ENCODE measurements at places on chromosomes 6 and 20.

DNA sequence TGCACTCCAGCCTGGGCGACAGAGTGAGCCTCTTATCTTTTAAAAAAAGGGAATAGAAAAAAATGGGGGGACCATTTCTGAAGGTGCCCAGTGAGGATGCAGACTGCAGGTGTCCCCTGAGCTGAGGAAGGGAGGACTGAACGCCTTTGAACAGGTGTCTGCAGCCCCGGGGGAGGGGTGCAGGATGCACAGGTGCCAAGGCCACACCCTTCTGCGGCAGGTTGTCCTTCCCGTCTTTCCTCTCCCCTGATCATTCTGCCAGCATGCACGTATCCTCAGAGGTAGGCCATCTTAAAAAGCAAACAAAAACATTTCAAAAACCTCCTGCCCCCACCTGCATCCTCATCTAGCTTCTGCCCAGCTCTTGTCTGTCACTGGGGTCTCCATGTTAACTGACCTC, 101.3 kb downstream of the MTHFD1L start:
- DNase-seq = no peak

- DNase-seq = no peak
Observed at GRCh38 chr20:60039526-60039925, 81.3 kb downstream of the CDH26 start.

DNA sequence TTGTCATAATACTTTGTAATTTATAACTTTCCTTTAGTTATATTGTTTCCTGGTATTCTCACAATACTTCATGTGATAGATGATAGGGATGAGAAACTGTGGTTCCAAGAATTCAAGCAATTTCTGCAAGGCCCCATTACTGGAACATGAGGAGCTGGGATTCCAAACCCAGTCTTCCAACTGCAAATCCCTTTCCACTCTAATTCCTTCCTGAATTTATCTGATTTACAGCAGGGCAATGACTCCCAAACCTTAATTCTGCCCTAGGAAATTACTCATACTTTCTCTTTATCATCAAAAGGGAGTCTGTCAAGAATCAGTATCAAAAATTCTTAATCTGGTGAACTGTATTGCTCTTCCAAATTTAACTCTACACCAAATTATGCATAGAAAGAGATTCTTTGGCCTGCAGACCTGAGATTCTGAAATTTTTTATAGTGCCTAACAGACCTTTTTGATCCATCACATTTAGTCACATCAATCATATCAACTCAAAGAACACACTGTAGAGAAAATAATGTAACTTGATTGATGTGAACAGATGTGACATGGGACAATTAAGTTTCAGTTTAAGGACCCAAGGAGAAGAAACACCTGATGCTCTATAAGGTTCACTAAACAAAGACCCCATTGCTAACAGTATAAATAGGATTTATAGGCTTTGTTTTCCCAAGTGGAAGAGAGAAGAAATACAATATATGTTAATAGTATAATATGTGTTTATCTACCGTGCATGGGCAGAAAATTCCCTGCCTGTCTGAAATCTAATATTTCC, 41.5 kb upstream of the GJA1 start:
- DNase-seq = no peak

GRCh38 chr20:36144336-36144735, 10.2 kb upstream of the EPB41L1 start:
- DNase-seq = no peak

GRCh38 chr6:151388236-151388635, 3.1 kb downstream of the ZBTB2 start:
- no peak for DNase-seq

- DNase-seq = no peak
Observed at GRCh38 chr20:48632825-48633619, 194.8 kb downstream of the PREX1 start.

- DNase-seq = peak; percentile 39
Observed at GRCh38 chr6:141988954-141989705, 143.6 kb upstream of the GJE1 start.

DNA sequence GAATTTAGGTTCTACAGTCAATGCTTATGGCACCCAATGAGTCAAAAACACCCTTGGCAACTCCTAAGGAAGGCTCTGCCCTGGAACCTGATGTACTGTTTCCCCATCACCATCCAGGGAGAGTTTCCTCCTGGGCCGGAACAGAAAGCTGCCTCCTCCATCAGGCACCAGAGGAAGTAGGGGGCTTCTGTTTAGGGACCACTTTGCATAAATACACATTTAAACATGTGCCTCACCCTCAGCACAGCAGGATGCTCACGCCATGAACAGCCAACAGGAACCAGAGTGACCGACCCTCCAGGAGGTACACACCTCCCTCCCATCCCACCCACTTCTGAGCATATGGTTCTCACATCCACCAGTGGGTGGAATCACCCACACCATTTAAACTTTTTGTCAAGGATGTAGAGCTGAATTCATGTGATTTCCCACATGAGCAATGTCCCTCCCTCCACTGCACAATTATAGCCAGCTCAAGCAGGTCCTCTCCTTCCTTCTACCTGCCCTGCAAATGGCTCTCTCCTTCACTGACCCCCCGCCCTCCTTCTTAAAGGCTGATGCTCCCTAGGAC, 14.8 kb downstream of the DDRGK1 start:
- DNase-seq = no peak

- no peak for DNase-seq
Observed at GRCh38 chr6:151616600-151616999, 122.8 kb downstream of the CCDC170 start.

GRCh38 chr20:4602297-4602631, 119.4 kb upstream of the PRND start:
- no peak for DNase-seq

DNA sequence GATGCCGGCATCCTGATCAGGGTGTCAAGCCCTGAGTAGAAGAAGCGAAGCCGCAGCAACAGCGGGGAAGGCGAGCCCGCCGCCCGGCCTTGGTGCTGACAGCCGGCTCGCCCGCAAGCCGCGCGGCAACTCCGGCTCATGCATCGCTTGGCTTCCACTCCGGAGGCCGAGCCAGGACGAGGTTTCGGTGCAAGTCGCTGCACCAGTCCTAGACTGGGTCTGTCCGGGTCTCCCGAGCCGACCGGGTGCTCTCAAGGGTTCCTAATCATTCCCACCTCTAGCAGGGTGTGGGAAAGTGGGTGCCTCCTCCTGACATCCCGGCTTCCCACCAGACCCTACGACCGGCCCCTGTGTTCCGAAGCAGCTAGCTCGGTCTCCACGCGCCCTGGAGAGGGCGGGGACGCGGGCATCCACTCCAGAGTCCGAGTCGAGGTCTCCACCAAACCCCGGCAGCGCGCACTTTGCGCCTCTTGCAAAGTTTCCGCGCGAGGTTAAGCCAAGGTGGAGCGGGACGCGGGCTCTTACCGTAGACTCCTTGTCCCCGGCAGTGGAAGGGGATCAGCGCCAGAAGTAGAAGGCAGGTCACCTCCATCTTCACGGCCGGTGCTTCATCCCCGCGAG, 1.4 kb downstream of the MDGA1 start:
- DNase-seq = peak; percentile 12

DNA sequence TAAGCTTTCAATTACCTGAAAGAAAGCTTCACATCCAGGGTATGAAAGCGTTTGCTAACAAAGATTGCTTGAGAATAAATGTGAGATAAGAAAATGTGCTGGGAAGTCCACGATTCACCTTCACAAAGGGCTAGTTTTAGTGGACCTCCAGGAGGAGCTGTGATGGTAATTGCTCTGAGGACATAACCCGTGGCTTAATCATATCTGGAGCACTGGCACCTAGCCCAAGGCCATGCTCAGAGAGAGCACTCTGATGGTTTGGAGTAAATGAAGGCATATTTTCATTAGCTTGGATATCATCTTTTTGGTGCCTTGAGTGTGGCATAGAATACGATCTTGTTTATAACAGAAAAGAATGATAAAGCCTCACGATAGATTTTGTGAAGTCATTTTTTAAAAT, 46.9 kb upstream of the BACH2 start:
- no peak for DNase-seq

DNA sequence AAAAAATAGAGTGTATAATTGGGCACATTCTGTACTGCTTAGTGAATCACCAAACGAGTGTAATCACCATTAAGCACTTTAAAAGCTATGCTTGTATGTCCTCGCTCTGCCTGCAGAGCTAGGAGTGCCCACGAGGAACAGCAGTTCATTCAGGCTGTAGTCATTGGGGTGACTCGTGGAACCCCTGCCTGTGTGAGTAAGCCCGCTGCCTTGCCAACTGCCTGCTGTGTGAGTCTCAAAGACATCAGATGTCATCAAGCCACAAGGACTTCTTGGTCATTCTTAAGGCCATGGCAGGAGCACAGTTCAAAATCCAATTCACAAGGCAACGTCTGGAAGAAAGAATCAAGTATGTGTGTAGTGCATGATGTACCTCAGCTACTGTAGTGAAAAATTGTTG, 60.4 kb downstream of the FOXO3 start:
- DNase-seq = no peak

DNA sequence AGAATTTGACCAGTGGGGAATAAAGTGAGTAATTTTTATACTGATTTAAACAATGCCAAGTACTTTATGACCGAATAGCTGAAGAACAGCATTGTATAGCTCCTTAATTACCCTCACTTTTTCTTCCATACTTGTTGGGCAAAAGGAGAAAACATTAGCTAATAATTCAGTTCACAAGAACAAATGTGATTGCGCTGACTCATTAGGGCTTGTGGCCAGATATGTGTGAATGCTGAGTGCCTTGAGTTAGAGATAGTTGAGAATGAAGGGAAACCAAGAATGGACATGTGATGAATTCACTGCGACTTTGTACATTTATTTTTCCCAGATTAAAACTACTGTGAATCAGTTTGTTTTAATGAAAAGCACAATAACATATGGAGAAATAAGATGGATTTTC, 669.4 kb downstream of the TFAP2A start:
- DNase-seq = no peak

- no peak for DNase-seq
Observed at GRCh38 chr6:87283461-87283860, 38.9 kb upstream of the SMIM8 start.

DNA sequence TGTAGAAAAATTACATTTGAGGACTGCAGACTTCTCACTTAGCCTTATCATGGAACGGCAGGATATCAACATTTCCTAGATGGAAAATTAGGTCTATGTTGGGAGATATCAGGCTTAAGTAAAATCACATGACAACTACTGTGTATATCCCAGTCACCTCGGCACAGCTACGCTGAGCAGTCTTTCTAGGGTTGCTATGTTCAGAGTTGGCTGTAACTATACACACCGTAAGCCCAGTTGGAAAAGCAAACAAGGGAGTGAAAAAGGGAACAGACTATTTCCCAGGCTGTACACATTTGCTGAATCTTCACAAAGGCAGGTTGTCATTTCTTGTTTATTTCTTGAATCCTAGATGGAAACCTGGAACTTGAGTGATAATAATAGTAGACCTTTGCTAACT, 80.7 kb upstream of the PTPRK start:
- no peak for DNase-seq

DNA sequence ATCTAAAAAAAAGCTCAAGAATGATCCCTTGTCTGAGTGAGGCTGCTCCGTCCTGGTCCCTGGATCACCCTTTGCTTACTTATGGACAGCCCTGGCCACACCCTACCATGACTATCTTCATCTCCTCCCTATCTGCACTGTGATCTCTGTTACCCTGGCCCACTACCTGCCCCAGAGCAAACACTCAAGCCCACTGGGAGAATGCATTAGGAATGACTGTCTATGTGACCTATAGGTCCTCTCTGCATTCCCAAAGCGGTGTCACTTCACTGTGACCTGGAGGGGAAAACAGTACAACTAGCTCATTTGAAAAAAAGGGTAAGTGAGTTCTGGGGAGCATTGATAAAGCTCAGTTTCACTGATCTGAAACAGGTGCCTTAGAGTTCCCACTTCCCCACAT, 86.4 kb upstream of the FOXP4 start:
- DNase-seq = no peak

DNA sequence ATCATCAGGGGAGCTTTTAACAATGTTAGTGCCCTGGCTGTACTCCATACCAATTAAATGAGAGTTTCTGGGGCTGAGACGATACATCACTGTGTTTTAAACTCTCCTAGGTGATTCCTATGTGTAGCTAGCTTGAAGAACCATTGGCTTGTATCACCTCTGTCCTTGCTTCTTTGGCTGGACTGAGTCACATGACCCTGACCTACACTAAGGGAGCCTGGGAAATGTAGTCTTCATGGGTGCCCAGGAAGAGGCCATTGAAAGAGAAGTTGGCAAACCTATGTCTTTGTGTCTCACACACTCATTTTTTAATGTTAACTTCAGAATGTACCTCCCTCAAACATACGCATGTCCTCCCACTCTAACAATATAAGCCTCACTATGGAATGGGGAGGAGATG, 506.6 kb downstream of the DHX35 start:
- DNase-seq = no peak

DNA sequence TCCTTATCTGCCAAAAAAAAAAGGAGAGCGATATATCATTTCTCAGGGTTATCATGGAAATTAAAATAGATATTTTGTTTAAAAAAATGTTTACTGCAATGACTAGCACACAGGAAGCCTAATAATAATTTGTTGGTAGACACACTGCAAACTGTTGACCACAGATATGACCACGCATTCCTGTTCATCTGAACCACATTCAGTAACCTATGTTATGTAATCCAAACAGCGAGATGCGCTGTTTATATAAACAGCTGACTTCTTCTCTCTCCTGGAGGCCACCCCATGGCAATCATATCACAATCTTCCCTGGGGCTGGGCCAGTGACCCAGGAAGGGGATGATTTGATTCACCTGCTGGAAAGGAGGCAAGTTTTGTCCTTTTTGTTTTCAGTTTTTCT, 129.3 kb upstream of the UST start:
- no peak for DNase-seq

- DNase-seq = no peak
Observed at GRCh38 chr6:154197196-154197860, 158.3 kb downstream of the OPRM1 start.

DNA sequence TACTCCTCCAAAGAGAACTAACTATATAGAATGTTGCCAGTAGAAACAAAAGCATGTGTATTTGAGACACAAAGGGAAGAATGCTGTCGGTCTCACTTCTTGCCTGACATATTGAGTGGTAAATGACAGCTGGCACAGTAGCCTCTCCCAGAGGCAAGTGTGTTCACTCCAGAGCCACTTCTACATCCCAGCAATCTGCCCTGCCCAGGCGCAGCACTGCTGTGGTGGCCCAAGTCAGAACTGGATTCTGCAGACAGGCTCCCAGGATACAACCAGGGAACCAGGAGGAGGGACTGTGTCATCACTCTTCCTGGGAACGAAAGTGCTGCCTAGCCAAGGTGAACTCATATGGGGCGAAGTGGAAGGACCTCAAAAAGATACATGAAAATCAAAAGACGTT, 103.2 kb upstream of the ARMC2 start:
- no peak for DNase-seq

DNA sequence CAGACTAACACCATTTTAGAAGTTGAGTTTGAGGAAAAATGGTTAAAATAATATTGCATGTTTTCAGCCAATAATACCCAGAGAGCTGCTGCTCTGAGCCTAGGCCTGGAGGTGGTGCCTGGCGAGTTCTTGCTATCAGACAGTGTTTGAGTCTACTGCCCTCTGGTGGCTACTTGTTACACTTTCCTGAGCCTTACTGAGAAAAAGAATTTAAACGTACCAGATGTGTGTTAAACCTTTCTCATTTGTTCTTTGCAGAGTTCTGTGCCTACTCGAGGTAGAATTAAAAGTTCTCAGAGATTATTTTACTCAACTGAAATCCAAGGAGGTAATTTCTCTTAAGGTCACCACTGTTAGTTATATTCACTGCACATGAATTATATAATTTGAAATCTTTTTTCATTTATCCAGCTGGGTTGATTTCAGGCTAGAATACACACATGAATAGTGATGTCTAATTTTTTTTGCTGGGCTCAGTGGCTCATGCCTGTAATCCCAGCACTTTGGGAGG, 38.2 kb downstream of the SHLD1 start:
- peak; percentile 90 for DNase-seq

GRCh38 chr6:132731086-132731485, 17.2 kb upstream of the VNN1 start:
- no peak for DNase-seq
